ENCODE measurements at places on chromosomes 13 and 19.

GRCh38 chr13:74570834-74571233 lies 436.6 kb upstream of the KLF12 start:
- DNase-seq, result no peak

DNA sequence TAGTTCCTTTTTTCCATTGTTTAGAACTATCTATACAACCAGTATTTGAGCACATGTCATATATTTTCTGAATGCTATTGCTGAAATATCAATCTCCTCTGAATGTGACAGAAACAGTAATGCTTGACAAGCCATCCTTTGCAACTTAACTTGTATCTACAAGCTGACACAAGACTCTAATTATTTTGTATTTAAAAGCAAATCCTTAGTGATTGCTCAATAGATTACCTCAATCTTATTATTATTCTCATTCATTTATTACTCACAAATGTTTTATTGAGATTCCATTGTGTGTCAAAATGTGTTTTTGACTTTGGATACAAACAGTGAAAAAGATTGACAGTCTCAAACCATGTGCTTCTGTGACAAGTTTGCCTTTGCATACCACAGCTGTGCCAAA lies 787.8 kb upstream of the PRR20A start:
- no peak for DNase-seq

- DNase-seq, result no peak
These were observed 510.5 kb downstream of the IRS2 start for GRCh38 chr13:109275852-109276251.

DNA sequence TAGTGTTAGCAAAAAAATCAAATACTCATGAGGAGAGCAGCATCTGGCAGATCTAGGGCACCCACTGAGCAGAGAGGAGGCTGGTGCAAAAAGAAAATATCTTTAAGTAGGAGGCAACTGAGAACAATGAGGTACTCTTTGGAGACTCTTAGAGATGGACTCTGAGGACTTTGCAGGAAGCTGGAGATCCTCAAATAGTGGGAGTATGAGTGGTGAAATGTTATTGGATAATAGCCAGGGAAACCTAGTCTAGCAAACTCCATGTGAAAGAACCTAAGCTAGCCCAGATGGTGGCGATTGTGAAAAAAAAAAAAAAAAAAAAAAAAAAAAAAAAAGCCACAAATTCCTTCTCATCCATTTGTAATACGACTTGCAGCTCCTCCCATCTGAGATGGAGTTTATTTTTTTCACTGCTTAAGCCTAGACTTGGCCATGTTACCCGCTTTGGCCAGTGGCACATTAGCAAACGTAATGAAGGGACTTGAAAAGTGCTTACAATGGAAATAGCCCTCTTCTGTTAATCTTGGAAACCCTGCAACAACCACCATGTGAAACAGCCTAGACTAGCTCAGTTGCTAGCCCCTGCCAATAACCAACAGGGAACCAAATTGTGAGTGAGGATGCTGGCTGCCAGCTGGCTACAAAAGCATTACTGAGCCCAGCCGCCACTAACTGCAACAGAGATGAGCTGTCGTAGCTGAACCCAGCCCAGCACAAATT lies 476.2 kb downstream of the KLF12 start:
- DNase-seq, result no peak

DNA sequence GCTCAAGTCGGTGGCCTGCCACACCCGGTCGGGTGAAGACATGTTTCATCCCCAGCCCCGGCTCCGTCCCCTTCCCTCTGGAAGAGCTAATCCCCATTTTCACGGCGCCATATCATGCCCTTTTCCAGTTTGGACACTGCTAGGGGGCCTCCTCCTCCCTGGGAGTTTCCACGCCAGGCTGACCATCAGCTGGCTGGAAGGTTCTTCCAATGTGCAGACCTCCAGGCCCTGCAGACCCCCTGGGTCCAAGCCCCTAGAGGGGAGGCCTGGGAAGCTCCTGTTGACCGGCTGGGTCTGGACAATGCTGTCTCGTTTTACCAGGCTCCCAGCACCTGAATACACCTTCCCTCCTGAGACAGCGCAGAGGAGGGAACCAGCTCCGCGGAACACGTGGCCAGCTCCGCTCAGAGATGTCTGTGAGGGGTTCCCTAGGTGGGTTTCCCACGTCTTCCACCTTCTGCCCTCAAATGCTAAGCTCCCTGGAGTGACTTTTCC lies 44.7 kb upstream of the RANBP3 start:
- DNase-seq, result no peak

DNA sequence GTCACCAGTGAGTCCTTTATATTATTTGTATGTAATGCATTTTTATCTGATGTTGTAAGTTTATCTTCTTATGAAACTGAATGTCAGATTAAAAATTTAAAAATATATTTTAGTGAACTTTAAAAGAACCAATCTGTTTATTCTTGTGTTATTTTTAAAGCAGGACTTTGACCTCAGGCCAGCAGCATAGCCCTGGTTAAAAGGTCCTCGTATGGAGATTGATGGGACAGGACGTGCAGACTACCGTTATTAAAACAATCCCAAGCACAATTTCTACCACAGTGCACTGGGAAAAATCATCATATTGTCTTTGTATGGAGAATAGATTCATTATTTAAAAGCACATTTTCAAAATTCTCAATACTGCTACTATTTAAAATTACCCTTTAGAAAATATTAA lies 573.8 kb upstream of the ARGLU1 start:
- no peak for DNase-seq

GRCh38 chr19:13705928-13706447 lies 58.3 kb upstream of the MRI1 start:
- DNase-seq, result no peak

DNA sequence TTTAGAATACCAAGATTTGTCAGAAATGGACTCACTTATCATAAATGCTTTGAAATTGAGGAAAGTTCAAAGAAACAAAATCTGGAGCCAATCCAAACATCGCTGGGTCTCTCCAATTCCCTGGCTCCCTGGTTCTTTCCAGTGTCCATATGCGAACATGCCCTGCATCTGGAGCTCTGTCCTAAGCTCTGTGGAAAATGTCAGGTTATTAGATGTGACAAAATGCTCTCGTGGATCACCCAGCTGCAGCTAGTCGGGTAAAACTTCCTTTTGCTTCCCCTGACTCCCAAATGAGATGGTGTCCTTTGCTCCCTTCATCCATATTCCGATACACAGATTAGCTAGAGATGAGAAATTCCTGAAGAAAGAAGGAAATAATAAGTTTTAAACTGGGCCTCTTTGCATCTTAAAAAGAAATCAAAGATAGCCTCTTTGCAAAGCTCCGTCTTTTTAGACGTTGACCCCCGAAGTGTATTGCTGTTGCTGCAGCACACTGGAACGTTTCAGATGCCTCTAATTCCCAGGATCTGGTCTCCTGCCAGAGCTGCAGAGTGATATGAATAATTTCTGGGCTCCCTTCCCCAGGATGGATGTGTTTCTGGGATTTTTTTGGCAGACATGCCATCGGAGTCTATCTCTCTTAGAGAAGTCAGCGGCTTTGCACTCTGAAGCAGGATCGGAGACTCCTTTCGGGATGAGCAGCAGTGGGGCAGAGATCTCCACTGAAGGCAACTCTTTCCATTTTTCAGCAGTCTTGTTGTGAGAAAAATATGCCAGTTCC lies 102.9 kb downstream of the TEX26 start:
- no peak for DNase-seq

DNA sequence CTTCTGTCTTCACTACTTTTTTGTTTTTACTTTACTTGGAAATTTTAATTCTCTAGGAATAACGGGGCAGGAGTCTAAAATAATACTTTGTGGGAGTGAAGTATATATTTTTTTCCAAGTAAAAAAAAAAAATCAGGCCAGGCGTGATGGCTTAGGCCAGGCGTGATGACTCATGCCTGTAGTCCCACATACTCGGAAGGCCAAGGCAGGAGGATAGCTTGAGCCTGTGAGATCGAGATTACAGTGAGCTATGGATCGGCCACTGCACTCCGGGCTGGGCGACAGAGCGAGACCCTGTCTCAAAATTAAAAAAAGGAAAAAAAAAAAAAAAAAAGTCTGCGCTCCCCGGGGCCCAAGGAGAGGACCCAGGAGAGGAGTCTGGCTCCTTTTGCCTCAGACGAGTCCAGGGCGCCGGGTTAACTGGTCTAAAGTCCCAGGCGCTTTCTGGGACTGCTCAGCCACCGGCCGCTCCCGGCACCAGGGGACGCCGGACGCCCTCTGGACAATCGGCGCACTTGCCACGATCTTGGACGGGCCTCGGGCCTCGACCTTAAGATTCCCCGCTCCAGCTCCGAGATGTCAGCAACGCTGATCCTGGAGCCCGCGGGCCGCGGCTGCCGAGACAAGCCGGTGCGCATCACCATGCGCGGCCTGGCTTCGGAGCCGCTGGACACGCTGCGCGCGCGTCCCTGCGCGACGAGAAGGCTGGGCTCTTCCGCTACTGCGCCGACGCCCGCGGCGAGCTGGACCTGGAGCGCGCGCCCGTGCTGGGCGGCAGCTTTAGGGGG lies 2.7 kb upstream of the ZFP82 start:
- DNase-seq, result no peak

GRCh38 chr13:101346942-101347728 lies 69.2 kb downstream of the NALCN start:
- no peak for DNase-seq

DNA sequence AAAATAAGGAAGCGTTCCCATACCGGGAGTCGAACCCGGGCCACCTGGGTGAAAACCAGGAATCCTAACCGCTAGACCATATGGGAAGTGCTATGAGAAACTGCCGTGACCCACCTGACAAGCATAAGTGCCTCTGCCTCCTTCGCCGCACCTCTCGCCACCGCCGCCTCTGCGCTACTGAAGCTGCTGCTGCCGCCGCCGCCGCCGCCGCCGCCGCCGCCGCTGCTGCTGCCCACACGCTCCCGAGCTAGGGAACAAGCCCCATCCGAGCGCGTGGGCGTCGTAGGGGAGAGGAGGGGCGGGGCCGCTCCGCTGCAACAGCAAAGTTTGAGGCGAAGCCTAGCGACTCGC lies 610 bp upstream of the WBP4 start:
- peak; percentile 95 for DNase-seq

DNA sequence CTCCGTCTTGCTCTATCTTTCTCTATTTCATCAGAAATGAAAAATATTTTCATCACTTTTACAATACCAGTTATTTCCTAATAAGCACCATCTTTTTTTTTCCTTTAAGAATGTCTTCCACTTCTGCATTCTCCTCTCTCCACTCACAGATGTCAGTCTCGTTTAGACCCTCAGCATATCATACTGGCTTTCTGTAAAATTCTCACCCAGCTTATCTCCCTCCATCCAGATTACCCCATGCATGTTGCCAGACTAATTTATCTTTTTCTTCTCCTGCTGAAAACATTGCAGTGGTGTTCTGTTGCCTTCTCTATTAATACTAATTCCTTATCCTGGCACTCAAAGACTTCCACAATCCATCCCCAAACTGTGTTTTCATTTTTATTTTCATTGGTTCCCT lies 513.8 kb upstream of the KLF12 start:
- DNase-seq, result no peak

DNA sequence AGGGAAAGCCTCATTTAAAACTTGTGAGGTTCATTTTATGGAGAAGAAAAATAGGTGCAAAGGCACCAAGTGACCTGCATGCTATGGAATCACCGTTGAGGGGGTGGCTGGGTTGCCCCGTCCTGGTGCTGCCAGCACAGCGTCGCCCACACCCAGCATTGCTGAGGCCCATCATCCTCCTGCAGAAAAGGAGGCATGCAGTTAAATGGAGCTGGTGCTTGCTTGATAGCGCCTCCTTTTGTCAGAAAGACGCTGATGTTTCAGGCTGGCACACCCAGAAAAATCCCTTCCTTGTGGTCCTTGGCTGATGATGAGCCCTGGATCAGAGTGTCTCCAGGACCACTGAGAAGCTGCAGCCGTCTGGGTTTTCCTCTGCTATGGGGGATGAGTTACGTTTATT lies 36.9 kb downstream of the DHRS12 start:
- DNase-seq, result no peak

- peak; percentile 94 for DNase-seq
These were observed 5.5 kb downstream of the ZBTB7A start for GRCh38 chr19:4061178-4061682.

GRCh38 chr13:84377106-84377505 lies 494.8 kb upstream of the SLITRK1 start:
- no peak for DNase-seq

DNA sequence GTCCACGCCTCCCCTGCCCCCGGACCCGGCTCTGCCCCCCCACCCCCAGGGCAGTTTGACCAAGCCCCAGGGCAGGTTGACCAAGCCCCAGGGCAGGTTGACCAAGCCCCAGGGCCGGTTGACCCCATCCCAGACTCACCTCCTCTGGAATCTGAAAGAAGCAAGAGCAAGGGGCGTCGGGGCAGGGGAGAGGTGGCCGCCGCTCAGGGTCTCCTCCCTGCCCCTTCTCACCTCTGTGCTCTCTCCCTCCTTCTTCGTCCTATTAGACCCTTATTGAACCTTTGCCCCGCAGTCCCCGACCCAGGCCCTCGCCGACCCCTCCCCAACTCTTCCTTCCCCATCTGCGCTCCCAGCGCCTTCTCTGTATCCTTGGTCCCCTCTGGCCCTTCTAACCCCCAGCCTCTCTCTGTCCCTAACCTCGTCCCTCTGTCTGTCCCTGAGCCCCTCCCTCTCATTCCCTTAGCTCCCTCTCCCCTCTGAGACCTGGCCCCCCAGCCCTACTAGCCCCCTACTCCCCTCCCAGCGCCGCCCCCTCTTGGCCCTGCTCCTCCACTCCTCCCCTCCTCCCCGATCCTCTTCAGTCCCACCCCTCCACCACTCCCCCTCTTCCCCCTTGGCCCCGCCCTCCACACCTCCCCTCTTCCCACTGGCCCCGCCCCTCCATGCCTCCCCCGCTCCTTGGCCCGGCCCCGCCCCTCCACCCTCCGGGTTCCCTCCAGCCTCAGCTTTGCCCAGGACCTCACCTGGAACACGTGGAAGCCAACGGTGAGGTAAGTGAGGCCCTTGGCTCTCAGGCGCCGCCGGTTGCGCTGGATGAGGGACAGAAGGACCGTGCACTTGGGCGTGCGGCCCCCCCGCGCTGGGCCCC lies 7.6 kb downstream of the CAPN12 start:
- DNase-seq, result peak; percentile 91

DNA sequence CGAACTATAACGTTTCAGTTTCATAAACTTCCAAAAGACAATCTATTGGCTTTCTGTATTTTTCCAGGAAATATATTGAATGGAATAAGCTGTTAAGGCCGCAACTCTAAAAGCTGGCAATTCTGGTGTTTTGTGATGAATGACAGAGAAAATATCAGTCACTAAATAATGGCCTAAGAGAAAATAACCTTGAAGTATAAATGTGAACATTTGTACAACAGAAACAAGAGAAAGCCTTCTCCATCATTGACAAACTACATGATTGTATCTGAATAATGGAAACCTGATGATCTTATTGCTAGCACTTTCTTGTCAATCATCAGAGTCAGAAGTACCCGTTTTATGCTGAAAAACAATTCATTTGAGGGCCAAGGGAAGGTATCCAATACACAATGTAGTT lies 134.3 kb downstream of the TRPC4 start:
- DNase-seq, result no peak

GRCh38 chr13:57748096-57748495 lies 116.6 kb downstream of the PCDH17 start:
- no peak for DNase-seq

- DNase-seq, result no peak
These were observed 1796.5 kb upstream of the MIR17HG start for GRCh38 chr13:89550938-89551337.
